Ovary (tissue), 10 donors: ENCODE measurements at places on chromosomes 5 and 9.

DNA sequence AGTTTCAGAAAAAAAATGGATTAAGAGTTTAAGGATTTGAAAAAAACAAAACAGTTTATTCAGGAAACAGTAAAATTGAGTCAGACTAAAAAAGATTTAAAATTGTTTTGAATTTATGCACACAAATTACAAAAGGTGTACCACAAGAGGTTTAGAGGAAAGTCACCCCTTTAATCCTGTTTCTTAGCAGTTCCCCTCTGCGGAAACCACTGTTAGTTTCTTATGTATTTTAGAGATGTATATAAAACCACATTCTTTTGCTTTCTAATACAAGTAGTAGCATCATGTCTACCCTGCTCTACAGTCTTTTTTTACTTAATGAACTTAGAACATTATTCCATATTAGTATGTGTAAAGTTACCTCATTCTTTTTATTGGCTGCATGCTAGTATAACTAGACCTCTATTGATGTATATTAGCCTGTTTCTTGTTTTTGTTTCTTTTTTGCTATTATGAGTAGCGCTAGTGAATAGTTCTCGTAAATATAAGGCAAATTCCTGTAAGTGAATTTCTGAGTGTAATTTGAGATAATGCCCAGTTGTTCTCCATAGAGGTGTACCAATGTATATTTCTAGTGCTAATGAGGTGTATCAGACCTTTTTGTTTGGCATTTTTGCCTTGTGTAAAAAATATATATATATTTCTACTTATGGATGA is 20.0 kb downstream of the GPBP1 start:
- no peak for DNase-seq

GRCh38 chr5:74131250-74131649 is 505.3 kb downstream of the ARHGEF28 start:
- no peak for DNase-seq

- no peak for DNase-seq
These were observed 14.8 kb upstream of the SLC30A5 start for GRCh38 chr5:69078921-69079540.

DNA sequence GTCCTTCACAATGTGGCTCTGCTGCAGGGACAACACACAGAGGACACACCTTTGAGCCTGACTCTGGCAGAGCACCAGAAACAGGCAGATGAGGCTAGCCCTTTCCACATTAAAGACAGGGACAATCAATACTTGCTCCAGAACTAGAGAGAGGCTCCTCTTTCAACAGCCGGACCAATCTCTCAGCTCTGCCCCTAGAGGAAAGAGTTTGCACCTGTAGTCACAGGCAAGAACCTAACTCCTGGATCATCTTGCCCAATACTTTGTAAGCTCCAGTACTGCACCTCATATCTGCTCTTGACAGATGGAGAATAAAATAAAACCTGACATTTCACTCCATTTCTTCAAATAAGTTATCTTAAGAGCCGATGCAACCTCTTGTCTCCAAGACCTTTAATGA is 52.1 kb downstream of the EPB41L4A start:
- no peak for DNase-seq

GRCh38 chr9:13865869-13866268 is 448.1 kb downstream of the NFIB start:
- DNase-seq, result no peak

GRCh38 chr5:179867079-179867465 is 8.5 kb upstream of the MRNIP start:
- no peak for DNase-seq

GRCh38 chr5:179606910-179607159 is 16.6 kb downstream of the HNRNPH1 start:
- DNase-seq, result no peak

GRCh38 chr5:95825495-95825894 is 3.0 kb upstream of the GLRX start:
- DNase-seq, result no peak

- DNase-seq, result no peak
These were observed 93.7 kb downstream of the OR2K2 start for GRCh38 chr9:111236332-111236731.

DNA sequence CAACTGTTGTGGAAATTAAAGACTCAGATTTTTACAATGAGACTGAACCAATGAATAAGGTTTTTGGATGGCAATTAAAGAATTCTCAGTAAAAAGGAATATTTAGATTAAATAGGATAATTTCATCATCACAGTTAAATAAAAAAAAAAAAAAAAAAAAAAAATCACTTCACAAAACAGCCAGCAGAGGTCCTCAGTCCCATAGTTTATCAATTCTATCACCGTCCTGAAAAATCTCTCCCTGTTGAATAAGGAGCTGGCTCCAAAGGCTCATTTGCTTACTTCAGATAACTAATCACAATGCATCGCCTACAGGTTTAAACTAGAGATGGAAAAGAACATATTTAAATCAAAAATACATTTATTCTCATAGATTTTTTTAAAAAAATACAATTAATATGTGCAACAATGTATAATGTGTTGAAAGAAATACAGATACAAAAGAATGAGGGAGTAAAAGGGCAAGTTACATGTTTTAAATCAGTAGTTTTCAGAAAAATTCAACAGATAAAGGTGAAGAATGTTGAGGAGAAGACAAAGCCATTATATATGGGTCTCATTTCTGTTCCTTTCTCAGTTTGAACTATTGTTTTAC is 175.8 kb upstream of the CHD1 start:
- no peak for DNase-seq

- no peak for DNase-seq
These were observed 60.3 kb downstream of the MAPKAP1 start for GRCh38 chr9:125646621-125647100.
